ENCODE measurements at places on chromosomes 4 and X.

DNA sequence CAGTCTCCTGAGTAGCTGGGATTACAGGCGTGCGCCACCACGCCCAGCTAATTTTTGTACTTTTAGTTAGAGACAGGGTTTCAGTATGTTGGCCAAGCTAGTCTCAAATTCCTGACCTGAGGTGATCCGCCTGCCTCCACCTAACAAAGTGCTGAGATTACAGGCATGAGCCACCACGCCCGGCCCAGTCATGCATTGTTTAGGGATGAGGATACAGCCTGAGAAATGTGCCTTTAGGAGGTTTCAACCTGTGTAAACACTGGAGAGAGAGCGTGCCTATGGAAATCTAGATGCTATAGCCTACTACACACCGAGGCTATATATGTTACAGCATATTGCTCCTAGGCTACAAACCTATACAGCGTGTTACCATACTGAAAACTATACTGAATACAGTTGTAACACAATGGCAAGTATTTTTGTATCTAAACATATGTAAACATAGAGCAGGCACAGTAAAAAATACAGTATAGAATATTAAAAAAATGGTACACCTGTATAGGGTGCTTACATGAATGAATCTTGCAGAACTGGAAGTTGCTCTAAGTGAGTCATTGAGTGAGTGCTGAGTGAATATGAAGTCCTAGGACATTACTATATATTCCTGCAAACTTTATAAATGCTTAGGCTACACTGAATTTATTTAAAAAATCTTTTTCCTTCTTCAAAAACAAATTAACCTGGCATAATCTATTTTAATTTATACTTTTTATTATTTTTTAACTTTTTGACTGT lies 588.2 kb upstream of the ADGRL3 start:
- no peak for DNase-seq

DNA sequence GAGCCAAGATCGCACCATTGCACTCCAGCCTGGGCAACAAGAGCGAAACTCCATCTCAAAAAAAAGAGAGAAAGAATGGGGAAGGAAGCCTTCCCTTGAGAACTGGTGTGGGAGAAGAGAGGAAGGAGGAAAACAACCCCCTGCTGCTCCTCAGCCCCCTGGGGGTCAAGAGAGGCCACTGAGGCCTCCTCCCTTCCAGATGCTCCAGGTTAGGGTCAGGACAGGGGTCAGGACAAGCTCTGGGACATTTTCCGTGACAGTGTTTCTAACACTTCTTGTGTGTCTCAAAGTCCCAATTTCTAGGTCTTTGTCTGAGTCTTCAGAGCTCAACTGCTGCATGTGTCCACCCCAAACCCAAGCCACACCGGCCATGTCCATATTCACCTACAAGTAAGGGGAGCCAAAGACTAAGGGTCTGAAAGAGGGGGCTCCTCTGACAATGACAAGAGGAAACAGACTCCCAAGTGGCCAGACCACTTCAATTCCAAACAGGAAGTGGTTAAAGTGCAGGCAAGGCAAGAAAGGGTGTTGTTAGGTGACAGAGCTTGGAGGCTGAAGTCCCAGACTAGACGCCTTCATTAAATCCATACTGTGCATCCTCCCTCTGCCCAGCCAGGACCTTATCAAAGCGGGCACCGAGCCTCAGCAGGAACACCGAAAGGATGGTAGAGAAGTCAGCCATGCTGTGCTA lies 8.3 kb downstream of the L1CAM start:
- DNase-seq, result no peak

DNA sequence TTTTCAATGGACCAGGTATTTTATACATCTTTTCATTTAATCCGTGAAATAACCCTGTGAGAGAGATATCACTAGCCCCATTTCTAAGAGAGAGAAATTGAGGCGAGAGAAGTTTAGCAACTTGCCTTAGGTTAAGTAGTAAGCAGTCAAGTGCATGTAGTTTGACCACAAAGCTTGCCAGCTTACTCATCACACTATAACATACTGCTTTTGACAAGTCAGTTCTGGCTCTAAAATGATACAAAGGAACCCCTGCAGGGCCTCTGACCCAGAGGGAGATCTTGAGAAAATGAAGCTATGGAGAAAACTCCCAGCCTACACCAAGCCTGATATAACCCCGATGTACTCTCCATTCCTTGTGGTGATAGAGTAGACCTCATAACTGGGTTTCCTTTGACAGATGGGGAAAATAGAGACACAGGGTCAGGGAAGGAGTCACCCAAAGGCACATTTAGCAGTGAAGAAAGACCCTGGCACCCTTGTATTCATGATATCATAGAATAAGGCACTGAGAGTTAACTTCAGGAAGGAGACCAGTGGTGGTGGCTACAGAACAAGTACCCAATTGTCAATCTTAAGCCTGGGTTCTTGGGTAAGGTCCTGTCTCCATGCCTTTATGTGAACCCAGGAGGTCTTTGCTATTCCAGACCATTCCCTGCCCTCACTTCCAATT lies 60.2 kb upstream of the MSN start:
- no peak for DNase-seq

GRCh38 chr4:169420291-169420690 lies 149.5 kb upstream of the SH3RF1 start:
- DNase-seq, result no peak

DNA sequence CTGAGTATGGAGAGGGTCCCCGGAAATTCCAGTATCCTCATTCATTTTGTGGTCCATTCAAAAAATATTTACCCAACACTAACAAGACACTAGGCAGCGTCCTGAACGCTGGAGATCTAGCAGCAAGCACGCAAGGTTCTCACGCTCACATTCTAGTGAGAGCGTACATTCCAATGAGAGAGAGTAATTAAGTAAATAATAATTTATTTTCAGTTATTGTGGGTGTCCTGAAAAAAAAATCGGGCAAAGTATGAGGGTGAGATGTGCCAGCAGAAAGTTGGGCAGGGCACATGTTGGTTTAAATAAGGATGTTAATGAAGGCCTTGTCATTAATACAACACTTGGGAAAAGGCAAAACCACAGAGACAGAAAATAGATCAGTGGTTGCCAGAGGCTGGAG lies 4.0 kb upstream of the TMEM156 start:
- no peak for DNase-seq

GRCh38 chrX:110125446-110126162 lies 122.7 kb downstream of the TMEM164 start:
- no peak for DNase-seq

DNA sequence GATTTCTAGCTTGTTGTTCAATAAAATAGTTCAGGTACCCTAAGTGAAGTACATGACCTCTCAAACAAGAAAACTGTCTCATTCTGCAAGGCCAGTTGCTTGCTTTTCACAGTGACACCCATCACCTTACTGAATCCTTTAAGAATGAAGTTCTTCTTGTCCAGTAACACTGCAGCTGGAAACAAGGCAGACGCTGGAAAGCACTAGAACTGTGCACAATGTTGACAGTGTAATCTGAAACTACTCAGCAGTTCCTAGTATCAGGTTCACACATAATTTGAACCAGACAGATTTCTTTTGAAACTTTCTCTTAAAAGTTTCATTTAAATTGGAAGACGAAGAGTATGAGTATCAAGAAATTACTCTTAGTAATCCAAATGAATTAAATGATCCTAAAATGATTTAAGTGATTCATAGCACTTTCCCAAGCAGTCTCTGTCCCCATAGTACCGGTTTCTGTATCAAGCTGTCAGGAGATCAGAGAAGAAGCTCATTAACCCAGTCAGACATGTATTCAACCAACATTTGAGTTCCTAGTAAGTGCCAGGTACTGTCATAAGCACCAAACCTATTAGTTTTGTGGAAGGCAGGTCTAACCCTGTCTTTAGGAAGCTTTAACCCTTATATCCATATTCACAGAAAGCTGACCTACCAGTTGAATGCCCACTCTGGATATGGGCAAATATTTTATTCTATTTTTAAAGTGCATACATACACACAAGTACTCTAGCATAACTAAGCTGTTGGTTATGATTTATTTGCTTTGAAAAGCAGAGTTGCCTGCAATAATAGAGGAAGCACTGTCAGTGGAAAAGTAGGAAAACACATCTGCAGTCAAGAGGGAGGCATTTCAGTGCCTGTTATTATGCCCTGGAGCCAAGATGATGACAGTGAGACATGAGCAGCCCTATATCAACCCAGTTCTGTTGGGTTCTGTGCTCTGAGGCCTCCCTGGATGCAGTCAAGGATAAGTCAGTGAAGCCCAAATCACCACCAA lies 63.6 kb downstream of the PALLD start:
- no peak for DNase-seq
